Activated CD4-positive, CD25-positive, alpha-beta regulatory T cell treated with anti-CD3 and anti-CD28 coated beads, Interleukin-2, amount 50 U/mL, for 24 hours (primary cell): ENCODE measurements at places on chromosomes 4 and X.

GRCh38 chrX:100871594-100872560 lies 2.3 kb downstream of the NOX1 start:
- ATAC-seq: no peak

- ATAC-seq: no peak
Observed at GRCh38 chrX:43702079-43702524, 46.0 kb downstream of the MAOA start.

DNA sequence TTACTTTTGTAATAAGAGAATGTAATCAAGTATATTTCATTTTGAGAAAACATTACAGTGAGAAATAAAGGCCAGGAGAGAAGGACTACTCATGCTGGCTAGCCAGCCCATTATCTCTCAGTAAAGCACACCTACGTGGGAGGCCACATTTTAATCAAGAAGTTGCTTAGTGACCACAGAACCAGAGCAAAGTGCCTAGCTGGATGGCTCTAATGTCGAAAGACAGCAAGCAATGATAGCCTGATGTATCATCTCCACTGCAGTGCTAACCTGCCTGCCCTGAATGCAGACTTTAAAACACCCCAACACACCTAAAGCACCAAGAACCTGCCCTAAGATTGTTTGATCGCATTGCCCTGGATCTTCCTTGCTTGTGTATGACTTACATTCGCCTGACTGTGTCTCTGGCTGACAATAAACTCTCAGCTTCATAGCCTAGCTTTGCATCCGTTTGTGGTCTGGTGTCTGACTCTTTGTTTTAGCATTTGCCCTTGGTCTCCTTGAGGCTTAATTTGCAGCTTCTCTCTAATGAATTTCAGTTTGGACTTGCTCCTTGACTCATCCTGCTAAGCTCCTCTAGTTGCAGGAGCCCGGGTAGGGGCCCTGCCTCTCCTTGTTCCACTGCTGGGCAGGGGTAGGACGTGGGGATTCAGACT lies 31.4 kb upstream of the SOWAHD start:
- ATAC-seq: peak; percentile 45

DNA sequence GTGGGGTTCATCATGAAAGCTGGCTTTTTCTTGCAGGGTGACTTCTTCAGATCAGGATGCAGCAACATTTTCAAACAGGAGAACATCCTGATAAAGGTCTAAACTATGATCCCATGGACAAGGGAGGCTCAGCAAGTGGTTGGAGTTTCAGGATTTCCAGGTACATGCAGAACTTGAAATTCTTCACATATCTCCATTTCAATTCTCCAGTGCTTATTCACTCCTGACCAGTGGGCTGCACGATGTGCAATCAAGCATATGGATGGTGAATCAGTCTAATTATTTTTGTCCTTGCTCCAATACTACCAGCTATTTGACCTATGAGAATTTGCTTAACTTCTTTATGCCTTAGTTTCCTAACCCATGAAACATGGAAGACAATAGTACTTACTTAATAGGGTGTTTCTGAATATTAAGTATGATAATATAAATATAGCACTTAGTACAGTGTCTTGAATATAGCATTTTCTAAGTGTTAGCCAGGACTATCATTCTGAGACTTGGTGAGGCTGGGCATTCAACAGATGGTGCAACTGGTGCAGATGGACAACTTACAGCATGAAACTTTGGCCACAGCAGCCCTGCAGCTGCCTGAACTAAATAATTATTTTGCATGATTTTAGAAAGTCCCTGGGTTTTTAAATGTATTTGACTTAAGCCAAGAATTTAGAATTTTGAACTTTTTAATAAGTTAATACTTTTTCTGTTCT lies 92.4 kb downstream of the HPGD start:
- ATAC-seq: no peak

GRCh38 chrX:80216086-80216485 lies 201.5 kb downstream of the TBX22 start:
- no peak for ATAC-seq

- no peak for ATAC-seq
Observed at GRCh38 chr4:129358571-129358970, 262.6 kb downstream of the C4orf33 start.

- ATAC-seq: no peak
Observed at GRCh38 chrX:63737131-63737921, 47.7 kb downstream of the ARHGEF9 start.

DNA sequence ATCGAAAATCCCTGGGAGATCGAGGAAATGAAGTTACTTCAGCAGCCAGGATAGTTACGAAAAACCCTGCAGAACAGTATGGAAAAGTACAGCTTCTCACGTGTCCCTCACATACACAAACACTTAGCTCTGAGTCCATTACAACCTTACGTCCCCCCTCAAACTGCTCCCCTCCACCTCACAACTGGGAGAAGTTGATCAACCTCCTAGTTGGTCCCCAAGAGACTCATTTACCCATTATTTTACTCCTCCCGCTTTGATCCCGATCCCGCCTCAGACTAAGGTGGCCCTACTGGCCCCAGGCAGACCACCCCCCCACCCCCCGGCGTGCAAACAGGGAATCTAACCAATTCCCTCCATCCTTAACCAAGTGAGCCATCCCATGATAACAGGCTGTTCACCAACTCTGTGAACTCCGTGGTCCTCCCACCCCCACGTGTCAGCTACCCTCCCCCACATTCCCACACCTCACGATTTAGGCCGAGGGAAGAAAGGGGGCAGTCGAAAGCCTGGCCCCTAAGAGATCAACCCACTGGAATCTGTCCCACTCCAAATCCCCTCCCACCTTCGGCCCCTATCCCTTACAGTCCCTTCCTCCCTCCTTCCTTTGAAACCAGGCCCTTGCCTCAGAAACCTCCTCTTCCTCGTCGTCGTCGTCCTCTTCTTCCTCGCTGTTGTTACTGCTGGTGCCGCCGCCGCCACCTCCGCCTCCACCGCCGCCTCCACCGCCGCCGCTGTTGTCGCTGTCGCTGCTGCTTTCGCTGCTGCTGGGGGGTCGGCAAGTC lies 755 bp downstream of the ANKRD17 start:
- ATAC-seq: peak; percentile 15

GRCh38 chr4:55635282-55635681 lies 816 bp downstream of the NMU start:
- ATAC-seq: no peak

DNA sequence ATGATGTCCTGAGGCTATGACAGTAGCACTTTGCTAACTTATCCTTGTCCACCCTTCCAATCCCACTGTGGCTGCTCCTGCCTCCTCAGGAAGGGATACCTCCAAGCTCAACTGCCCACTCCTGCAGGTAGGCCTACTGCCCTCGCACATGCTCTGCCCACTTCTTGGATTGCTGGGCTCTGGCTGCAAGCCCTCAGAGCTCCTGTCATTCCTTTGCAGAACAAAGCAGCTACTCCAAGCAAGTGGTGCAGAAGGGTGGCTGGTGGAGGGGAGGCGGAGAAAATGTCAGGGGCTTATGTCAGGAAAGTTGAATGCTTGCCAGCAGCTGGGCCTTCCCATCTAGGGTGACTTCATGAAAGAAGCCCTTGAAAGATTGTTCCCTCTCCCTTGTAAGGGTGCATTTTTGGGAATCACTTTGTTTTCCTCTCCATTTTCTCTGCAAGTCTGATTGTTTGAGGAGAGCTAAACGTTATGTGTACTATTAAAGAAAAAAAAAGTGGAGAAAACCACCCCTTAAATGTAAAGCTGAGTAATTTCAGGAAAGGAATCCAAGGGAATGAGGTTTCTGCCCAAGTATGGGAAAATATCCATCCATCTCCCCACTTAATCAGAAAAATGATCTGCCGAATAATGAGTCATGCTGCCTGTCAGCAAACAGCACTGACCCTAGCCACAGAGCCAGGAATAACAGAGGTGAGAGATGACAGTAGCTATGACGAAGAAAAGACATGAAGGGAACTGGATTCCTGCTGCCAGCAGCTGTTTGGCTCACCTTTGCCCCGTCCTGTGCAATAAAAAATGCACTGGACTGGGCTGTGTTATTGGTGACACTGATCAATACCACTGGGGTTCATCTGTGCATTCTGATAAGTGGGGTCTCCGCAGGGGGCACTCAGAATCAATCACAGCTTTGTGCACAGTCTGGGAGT lies 102.0 kb downstream of the RTL5 start:
- ATAC-seq: no peak

DNA sequence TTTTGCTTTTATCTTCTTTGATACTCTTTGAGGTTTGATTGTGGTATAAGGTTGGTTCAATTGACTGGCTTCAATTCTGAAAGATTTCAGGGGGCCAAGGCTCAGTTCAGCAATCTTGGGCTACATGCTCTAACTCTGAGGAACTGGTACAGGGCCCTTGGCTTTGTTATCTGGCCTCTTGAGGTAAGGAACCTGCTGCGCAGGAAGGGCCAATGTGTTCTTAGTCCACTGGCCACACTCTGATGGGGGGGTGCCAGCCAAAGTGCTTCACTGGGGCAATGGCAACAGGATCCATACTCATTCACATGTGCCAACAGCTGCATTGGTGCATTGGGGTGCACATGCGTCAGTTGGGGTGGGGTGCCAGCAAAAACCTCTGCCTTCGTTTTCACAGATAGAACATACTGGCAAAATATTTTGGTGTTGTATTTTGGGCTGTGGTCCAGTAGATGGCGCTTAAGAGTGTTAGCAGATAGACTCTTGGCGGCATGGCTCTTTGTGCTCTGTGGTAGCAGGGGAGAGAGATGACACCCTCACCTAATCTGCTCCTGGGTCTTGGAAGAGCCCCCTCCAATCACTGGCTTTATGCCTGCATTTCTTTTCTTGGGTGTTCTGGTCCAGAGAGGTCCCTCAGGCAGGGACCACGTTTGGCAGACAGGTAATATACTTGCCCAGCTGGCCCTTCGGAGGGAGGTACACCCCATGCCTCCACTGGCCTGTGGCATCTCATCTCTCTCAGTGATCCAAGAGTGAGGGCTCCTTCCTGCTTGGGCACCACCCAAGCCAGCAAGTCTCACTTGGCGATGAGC lies 42.9 kb downstream of the NDST3 start:
- ATAC-seq: no peak

GRCh38 chr4:4417886-4418285 lies 31.0 kb downstream of the NSG1 start:
- no peak for ATAC-seq

DNA sequence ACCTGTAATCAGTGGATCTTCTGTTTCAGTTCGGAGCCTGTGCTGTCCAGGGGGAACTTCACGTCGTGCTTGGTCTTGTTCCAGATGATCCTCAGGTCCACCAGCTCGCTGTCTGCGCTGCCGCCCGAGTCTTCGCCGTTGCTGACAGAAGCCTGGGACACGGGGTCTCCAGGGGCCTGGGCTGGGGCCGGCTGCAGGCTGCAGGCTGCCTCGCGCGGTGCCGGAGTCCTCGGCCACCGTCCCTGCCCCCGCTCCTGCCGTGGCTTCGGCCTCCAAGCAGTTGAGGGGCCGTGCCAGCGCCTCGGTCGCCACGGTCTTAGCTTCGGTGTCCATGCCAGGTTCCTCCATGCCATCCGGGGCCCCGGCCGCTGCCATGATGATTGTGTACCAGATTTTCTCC lies 37.3 kb upstream of the CCNI start:
- no peak for ATAC-seq

GRCh38 chr4:147103403-147103946 lies 157.8 kb upstream of the TTC29 start:
- no peak for ATAC-seq

DNA sequence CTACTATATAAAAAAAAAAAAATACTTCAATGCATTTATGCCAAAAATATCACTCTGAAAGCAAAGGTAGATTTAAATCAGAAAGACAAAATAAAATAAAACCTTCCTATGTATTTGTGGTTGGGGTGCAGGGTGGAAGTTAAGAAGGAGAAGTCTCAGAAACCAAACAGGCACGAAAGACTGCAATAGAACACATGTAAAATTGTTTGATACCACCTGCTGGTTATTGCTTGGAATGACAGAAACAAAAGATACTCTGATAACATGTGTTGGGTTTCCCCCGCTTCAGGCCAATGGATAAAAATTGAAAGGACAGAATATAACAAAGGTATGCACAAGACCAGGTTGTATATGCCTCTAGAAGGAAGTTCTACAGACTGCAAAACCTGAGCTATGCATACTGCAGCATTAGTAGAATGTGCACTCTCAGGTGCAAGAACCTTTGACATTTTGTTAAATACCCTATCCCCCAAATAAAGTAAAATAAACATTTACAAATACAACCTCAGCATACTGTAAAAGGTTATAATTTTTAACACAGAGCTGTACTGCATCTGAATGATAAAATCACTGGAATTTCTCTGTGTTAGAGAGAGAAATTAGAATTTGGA lies 118.8 kb downstream of the GABRA2 start:
- no peak for ATAC-seq

GRCh38 chrX:134459683-134460004 lies 321 bp upstream of the HPRT1 start:
- no peak for ATAC-seq

GRCh38 chrX:37993176-37993575 lies 13.2 kb upstream of the SYTL5 start:
- ATAC-seq: no peak

- ATAC-seq: no peak
Observed at GRCh38 chr4:83153417-83153816, 38.9 kb upstream of the PLAC8 start.

DNA sequence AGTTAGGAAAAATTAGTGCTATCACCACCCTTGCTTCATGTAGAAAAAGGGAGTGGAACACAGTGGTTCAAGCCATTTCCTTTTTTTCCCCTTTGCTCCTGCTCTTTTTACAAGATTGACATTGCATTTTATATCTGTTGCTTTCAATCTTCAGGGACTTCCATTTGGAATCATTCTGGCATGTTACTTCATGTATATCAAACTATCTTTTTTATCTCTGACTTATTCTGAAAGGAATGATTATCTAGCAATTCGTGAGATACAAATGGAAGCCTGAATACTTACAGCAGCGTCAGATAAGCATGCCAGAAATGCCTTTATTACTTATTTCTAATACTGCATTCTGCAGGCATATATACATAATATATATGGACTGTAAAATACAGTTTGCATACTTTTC lies 20.4 kb downstream of the ADGRL3 start:
- no peak for ATAC-seq

GRCh38 chr4:81245218-81246009 lies 30.4 kb upstream of the PRKG2 start:
- no peak for ATAC-seq

DNA sequence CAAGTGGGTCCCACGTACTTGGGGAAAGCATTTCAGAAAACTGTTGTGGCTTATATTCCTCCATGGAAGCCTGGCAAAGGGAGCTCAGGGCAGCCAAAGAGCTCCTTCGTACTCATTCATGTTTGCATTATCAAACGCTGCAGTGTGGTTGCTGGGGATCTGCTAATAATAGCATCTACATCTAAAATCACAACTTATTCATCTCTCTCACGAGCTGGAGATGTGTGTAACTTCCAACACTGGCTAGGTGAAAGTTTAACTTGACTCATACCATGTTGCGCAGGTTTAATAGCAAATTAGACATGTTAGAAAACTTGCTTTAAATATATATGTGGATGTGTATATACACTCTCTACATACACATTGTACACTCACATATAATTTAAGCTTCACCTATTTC lies 415.1 kb downstream of the AFF2 start:
- no peak for ATAC-seq

- ATAC-seq: no peak
Observed at GRCh38 chr4:184427687-184428086, 46.7 kb downstream of the IRF2 start.
